ENCODE measurements at places on chromosomes 5 and 9.

DNA sequence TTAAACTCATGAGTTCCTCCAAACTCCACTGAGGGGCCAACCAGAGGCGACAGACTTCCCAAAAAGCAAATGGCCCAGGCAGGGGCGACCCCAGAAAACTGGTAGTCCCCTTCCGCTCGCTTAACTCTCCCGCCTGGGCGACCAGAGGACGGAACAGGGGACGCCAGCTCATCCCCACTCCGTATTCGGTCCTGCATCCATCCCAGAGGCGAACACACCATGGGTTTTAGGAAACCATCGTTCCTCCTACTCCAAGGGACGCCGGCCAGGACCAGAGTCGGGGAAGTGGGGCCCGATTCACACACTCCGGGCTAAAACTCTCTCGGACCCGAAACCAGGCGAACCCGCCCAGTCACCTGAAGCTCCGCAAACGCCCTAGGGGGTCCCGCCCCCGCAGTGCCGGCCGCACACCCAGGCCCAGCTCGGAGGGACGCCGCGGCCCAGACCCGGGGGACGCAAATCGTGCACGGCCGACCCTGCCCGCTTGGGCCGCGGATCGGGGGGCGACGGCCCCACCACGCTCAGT lies 478 bp downstream of the TEX10 start:
- peak; percentile 31 for DNase-seq

- DNase-seq: peak; percentile 56
Observed at GRCh38 chr5:138077064-138077696, 6.7 kb upstream of the WNT8A start.

GRCh38 chr9:121610638-121610953 lies 40.8 kb upstream of the DAB2IP start:
- DNase-seq: no peak

- DNase-seq: no peak
Observed at GRCh38 chr5:31504529-31504928, 27.4 kb downstream of the DROSHA start.

GRCh38 chr9:5364294-5365024 lies 24.8 kb upstream of the RLN1 start:
- DNase-seq: peak; percentile 17

DNA sequence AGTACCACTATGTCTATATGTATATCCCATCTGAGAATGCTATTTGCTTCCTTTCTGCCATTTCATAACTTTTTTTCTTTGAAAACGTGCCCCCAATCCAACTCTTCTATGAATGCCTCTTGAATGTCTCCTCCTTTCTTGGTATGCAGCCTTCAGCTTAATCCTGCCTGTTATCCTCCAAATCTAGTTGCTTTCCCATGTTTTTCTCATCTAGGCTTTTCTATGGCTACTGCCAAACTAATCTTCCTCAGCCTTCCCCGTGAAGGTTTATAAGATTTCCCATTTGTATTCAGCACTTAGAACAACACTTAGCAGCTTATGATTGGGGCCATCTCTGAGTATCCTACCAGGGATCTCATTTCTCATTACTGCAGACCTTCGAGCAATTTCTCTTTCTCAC lies 2.5 kb downstream of the TGFBR1 start:
- DNase-seq: no peak

GRCh38 chr5:10268100-10268499 lies 18.0 kb downstream of the CCT5 start:
- no peak for DNase-seq

GRCh38 chr5:134004626-134005416 lies at the start of gene VDAC1:
TSS of gene VDAC1 (minus strand) at chr5:134004975. CDS start at chr5:133993012, 11,963 bp downstream.
- peak; percentile 89 for DNase-seq

- DNase-seq: no peak
Observed at GRCh38 chr9:131323629-131324028, 34.1 kb downstream of the PLPP7 start.

DNA sequence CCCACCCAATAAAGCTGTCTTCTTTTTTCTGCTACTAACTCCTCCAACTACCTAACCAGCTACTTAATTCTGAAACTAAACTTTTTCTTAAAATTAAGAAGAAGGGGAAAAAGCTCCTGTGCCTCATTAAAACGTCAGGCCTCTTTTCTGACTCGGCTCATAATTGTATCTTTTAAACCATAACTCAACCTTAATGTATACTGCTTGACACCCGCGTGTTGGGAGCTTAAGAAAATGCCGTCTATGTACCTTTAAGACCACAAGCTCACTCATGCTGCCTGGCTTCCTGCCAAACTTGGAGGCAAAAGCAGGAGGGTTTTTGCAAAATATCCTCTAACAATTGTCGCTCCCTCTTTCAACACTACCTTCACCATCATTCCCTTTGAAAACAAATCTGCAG lies 5.0 kb downstream of the EBF1 start:
- peak; percentile 94 for DNase-seq

GRCh38 chr5:158848634-158849033 lies 251.1 kb downstream of the EBF1 start:
- no peak for DNase-seq

DNA sequence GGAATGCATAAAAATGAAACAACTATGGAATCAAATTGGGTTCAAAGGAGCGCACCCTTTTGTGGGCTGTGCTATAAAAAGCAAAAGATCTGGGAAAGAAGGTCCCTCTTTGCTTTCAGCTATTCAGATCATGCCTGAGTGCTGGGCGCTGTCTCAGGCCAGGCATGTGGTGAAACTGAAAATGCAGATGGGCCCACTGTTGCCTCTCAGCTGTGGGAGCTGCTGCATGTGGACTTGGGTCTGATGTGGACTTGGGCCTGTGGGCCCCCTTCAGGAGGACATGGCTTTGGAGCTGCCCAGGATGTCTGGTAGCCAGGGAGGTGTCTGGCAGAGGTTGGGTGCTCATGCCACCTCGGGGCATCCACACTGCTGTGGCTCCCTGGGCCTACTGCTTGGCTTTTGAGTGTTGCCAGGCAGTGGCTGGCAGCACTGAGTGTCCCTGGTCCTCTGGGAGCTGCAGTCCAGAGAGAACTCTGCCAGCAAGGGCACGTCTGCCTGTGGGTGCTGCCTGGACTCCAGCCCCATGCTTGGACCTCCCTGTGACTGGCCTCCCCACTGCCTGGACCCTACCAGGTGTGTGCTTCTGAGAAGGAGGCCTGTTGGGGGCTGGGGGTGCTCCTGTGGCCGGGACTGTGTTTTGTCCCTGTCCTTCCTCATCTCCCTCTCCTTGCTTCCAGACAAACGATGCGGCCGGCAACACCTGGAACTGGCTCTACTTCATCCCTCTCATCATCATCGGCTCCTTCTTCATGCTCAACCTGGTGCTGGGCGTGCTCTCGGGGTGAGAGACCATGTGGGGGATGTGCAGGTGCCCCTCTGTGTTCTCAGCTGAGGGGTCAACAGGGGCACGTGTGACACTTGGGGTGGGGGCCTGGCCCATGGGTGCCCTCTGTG lies 74.3 kb downstream of the CACNA1B start:
- DNase-seq: no peak

- DNase-seq: no peak
Observed at GRCh38 chr9:133460405-133461175, 812 bp downstream of the CACFD1 start.

GRCh38 chr9:113952676-113953075 lies 76.6 kb downstream of the ZNF618 start:
- DNase-seq: peak; percentile 65

- DNase-seq: no peak
Observed at GRCh38 chr5:152622628-152623027, 217.5 kb upstream of the NMUR2 start.

GRCh38 chr5:65355301-65355700 lies 126.4 kb downstream of the ADAMTS6 start:
- DNase-seq: no peak

DNA sequence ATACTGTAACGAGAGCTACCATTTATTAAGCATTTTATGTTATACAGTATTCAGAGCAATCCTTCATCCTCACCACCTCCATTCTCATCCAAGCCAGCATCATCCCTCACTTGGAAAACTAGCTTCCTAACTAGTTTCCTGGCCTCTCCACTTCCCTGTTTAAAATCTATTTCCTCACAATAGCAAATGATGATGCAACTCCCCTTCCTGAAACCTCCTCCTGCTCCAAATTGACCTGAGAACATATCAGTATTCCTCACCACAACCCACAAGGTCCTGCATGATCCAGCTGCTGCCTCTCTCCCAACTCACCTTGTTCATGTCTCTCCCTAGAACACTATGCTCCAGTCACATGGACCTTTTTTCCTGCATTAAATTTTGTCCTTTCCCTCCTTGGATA lies 4.3 kb upstream of the SLC36A2 start:
- no peak for DNase-seq

DNA sequence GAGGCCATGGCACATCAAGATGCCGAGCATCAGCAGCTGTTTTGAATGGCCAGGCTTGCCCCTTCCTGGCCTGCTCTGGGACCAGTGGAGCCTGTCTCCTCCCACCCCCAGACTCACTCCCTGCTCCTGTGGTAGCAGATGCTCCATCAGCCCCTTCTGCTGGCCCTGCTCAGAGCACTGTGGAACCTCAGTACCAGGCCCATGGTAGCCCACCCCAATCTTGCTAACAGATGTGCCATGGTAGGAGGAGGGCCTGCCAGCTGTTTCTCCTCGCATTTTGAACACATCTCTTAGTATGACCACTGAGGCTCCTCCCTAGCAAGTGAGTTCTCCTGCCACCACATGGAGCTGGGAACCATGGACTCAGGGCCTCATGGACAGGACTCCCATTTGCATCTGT lies 29.5 kb downstream of the COL27A1 start:
- no peak for DNase-seq

DNA sequence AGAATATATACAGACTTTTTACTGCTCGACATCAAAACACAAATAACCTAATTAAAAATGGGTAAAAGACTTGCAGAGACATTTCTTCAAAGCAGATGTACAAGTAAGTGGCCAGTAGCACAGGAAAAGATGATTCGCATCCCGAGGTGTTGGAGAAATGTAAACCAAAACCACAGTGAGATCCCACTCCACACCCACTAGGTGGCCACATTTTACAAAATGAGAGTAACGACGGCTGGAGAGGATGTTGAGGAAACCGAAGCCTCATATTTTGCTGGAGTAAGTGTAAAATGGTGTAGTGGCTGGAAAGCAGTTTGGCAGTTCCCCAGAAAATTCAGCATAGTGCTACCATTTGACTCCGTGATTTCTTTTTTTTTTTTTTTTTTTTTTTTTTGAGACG lies 21.3 kb upstream of the GBGT1 start:
- DNase-seq: peak; percentile 73

Measured in fibroblast of skin of right biceps (primary cell).